ENCODE measurements at places on chromosomes 12 and 14. TPM values are rescaled to one million over a fixed set of nuclear protein-coding genes. Genes with fewer than 3 reads are reported as not detected.

The VRTN gene
- not detected for total RNA-seq

The PDZRN4 gene
- 7.3 TPM for total RNA-seq

- DNase-seq: no peak
These were observed 68.7 kb downstream of the DICER1 start for GRCh38 chr14:95088665-95089064.

DNA sequence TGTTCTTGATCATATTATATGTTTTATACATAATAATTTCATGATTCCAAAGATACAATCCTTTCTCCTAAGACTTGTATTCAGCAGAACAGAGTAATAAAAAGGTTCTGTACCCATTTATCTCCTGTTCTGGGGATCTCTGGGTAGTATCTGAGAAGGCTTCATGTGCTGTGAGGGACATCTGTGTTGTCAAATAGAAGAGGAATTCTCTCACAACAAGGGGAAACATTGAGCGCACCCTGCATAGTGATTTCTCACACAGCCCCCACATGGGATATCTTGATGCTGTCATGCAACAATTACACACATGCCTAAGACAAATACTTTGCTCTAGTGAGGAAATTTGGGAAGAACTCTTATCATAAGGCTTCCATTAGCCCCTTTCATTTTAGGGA lies 101.8 kb upstream of the ATF1 start:
- no peak for DNase-seq

DNA sequence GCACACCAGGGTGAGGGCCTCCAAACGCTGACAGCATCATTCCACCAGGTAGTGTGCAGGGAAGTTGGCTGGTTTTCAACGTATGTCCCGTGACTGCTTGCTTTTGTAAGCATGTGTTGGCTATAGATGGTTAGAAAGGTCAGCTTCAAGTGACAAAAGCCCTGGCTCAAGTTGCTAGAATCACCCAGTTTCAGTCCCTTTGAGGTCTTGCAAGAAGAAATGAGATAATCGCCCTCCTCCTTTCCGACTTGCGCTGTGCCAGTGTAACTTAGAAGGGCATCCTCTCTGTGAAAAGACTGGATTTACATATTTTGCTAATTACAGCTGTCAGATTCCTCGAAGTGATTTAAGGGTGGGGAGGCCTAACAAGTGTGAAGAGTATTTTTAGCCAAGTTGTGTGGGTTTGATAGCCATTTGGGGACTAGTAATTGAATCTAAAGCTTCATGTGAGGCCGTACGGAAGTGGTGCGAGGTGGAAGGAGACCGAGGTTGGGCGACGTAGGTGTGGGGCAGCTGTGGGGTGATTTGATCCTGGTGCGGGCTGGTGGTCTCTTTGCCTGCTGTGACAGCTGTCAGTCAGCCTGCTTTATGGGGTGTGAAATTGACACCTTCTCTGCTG lies 94.7 kb downstream of the CHST11 start:
- no peak for DNase-seq

- no peak for DNase-seq
These were observed 90.5 kb upstream of the FOXN3 start for GRCh38 chr14:89507521-89507920.

The GCH1 gene
- 1.8 TPM for total RNA-seq

DNA sequence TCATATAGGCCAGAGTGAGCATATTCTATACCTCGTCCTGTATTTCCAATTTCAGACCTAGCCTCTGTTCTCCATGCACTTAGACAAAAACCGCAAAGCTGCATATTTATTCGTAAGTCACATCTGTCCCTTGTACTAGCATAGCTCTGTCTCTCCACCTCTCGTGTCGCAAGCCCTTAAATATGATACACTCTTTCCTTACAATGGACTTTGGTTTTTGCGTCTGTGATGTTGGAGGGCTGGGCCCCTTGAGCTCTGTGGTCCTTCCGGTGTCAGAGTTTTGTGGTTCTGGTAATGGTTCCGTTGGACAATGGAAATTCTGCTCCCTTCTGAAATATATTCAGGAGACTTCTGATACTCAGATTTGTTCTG lies 11.3 kb downstream of the PRKCH start:
- DNase-seq: no peak

- no peak for DNase-seq
These were observed 21.7 kb downstream of the GNS start for GRCh38 chr12:64737539-64737938.

The CLEC7A gene
- 1.6 TPM for total RNA-seq

GRCh38 chr12:53530920-53531319 lies 23.6 kb upstream of the NPFF start:
- DNase-seq: no peak

GRCh38 chr12:66531766-66532165 lies 147.1 kb downstream of the GRIP1 start:
- no peak for DNase-seq

DNA sequence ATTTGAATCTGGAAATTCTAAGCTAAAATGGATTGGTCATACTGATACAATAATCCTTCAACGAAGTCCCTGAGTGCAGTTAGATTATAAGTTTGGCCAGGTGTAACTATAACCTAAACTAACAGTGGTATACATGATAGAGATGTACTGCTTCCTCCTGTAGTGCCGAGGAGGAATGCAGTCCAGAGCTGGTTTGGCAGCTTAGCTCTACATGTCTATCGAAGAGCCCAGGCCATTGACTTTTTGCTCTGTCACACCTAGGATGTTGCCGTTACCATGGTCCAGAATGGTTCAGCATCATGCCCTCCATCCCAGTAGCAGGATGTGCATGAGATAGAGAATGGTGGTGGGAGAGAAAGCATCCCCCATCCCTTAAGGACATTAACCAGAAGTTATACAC lies 318.1 kb downstream of the ZFP36L1 start:
- DNase-seq: no peak

- DNase-seq: no peak
These were observed 28.3 kb downstream of the MLXIP start for GRCh38 chr12:122106843-122107242.

The FAM90A1 gene
- total RNA-seq: 0.09 TPM

GRCh38 chr12:127334365-127334764 lies 932.6 kb upstream of the TMEM132C start:
- no peak for DNase-seq

The HSPB8 gene
- 1.3 TPM for total RNA-seq
